ENCODE measurements at places on chromosomes 2 and 18.

DNA sequence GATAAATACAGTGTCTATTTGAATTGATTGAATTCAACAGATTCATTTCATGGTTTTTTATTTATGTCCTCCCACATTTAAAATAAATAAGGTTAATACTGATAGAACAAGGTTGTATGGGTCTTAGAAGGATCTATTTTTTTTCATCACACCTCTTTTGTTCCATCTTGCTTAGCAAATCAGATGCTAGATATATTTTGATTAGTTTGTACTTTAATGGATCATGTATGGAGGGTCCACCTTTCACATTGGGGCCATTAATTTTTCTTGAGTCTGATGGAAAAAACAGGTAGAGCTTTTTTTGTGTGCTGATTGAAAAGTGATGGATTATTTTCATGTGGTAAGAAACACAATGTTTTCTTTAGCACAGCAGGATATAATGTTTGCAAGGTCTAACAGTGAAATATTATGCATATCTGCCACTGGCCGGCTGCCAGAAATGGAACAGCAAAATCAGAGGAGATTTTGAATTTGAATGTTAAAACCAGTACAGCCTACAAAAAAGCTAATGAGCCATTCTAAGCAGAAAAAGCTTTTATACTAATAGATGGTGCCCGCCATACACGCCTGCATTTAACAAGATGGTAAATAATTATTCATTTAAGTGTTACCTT is 188.1 kb upstream of the ETAA1 start:
- DNase-seq, result no peak

- no peak for DNase-seq
These were observed 790.1 kb downstream of the CNTNAP5 start for GRCh38 chr2:124814968-124815745.

DNA sequence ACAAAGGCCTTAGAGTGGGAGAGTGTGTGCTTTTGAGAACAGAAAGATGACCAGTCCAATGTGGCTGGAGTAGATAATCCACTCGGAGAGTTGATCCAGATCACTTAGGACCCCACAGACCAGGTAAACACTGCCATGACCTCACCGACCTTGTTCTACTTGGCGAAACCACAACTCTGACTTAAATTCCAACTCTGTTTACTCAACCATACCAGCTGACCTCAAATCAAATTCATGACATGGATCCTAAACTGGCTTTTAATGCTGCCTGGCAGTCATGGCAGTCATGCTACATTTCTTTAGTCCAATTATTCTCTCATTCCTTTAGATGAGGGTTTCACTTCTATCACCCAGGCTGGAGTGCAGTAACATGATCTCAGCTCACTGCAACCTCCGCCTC is 347.1 kb upstream of the FAM98A start:
- no peak for DNase-seq

GRCh38 chr2:26477911-26478253 is at the start of gene OTOF:
TSS of gene OTOF (minus strand) at chr2:26478124.
- DNase-seq, result no peak

- no peak for DNase-seq
These were observed 146.6 kb upstream of the FANCL start for GRCh38 chr2:58387701-58388100.

GRCh38 chr2:241128266-241128665 is 21.0 kb downstream of the PASK start:
- DNase-seq, result no peak

DNA sequence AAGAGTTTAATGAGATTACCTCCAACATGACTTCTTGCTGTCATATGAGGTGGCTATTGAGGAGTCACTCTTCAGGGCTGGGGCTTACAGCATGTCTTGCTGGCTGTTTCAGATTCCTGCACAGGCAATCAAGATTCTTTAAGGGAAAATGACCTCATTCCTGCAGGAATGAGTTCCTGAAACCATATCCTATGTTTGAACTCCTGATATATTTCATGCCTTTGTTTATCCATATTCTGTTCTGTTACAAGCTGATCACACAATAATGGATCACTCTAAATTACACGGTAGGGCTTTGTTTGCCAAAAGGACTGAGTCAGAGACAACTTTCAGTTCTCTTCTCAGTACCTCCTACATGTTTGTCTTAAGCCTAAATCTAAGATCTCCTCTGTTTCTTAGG is 879.8 kb upstream of the PIK3C3 start:
- DNase-seq, result no peak

DNA sequence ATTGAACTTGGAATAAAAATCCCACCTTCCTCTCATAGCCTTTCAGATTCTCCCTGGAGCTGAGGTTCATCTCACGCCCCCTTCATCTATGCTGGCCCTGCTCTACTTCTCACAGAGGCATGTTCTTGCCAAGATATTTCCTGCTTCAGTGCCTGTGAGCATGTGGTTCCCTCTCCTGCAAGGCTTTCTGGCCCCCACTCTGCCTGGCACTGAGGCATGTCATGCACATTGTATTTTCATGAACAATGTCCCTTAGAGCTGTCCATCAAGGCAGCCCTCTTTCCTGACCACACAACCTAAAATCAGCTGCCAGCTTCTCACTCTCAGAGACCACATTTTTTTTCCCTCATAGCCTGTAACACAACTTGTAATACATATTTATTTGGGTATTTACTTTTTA is 18.0 kb upstream of the HK2 start:
- no peak for DNase-seq

- no peak for DNase-seq
These were observed 122.7 kb downstream of the VAPA start for GRCh38 chr18:10036479-10036878.

DNA sequence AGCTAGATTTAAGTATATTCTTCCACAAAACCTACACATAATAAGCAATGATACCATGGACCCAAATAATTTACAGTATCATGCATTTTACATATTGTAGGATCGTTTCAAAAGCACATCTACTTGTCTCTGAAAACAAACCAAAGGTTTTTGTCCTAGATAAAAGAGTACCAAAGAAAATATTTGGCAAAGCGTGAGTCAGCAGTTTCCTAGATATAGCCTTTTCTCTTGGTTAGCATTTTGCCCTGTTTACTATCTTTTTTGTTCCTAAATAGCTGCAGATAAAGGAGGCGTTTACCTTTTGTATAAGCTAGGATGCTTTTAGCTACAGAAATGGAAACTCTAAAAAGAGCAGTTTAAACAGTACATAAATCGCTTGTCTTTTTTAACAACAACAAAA is 305.8 kb upstream of the GULP1 start:
- no peak for DNase-seq

GRCh38 chr18:8176554-8176953 is 432.7 kb upstream of the RAB12 start:
- no peak for DNase-seq

DNA sequence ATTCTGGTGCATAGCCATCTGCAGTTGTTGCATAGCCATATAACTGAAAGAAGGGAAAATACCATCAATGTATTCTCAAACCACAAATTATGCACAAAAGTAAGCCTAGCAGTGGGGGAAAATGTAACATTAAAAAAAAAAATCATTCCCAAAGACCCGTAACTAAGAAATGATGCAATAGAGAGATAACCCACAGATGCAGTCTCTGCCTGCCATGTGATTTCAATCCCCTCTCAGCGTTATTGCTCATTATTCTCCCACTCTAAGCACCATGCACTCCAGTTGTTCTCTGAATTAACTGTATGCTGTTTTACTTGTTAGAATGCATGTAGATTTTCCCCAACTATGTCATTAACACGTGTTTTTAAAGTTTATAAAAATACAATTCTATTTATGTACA is 14.1 kb downstream of the DSC1 start:
- DNase-seq, result no peak

- DNase-seq, result no peak
These were observed 46.5 kb downstream of the MBP start for GRCh38 chr18:77086034-77086433.

GRCh38 chr2:190357600-190357999 is 14.2 kb downstream of the INPP1 start:
- DNase-seq, result no peak

DNA sequence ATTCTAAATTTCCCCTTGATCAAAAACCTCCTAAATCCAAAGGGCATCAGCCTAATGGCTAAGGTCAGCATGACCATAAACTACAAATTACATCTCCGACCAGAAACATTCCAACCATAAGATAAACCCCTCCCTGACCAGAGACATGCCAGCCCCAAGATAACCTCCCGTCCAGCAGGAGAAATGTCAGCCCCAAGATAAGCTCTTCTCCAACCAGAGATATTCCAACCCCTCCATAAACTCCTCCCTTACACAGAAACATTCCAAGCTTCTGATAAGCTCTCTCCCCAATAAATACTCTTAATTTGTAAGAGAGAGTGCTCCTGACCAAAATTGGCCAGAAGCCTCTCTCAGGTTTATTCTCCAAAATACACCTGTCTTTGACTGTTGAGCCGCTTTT is 274.0 kb downstream of the RNF152 start:
- DNase-seq, result no peak

DNA sequence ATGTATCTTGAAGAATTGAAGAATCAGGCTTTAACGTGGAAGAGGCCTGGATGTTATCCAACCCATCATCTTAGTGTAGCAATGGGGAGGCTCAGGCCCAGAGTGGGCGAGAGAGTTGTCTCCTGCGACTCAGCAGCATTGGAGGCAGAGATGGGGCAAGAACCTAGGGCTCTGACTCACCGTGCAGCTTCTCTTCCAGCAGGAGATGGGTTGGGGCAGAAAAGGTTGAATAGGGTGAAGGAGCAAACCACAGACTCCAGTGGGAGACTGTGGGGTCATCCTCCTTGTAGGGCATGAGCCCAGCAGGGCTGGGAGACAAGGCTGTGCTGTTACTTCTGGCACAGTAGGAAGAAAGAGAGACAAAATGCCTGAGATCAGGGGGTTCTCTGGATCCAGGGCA is 1.4 kb downstream of the IL36RN start:
- DNase-seq, result no peak

DNA sequence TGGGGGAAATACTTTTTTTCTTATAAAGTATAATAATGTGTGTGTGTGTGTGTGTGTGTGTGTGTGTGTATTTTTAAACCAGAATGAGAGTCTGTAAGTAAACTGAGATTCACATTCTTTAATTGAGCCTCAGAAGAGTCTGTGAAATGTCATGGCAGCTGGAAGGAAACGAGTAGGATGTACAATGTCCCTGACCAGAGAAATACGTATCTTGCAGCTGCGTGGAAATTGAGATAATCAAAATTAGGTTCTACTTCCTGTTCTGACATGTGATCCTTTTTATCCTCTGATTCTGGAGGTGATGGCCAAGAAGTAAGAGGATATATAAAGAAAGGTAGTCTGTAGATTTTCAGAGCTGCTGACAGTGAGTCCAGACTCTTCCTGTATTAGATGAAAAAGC is 50.0 kb downstream of the SH3RF3 start:
- no peak for DNase-seq

GRCh38 chr18:7696780-7697179 is 129.7 kb downstream of the PTPRM start:
- DNase-seq, result no peak

DNA sequence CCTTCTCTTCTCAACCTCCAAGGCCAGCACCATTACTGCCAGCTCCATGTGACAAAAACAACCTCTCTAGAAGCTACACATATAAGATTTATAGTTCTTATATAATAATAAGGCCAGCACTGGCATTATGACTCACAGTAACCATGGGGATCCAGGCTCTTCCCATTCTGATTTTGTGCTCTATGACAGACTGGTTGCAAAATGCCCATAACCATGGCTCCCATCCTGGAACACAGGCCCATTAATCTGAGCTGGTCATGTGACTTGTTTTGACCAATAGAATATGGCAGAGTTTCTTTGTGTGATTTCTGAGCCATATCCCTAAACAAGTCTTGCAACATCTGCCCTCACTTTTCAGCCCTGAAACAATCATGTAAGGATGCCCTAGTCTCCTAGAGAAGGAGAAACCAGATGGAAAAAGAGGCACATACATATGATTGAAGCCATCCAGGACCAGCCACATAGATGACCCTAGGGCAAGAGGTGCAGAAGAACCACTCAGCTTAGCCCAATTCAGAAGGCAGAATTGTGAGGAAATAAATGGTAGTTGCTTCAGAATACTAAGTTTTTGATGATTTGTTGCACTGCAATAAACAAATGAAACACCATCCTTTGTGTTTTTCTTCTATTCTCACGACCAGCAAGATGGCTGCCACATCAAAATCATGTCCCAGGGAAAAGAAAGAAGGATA is 173.9 kb downstream of the SUCLG1 start:
- DNase-seq, result no peak

DNA sequence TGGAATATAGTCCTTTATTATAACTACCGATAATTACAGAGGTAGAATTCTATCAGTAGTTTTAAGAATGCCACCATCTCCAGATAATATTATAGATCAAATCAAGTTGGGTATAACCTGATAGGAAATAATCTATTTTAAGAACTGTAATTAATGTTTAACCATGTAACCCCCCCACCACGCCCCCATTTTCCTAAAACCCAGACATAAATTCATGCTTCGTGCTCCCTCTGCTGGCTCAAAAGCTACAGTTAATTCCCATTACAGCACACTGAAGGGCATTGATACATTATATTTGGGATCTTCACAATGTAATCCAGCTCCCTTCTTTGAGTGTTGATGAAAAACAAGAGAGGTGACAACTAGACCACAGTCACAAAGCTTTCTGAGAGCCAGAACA is 228.0 kb upstream of the SMAD7 start:
- DNase-seq, result no peak

- DNase-seq, result no peak
These were observed 358.8 kb downstream of the CMPK2 start for GRCh38 chr2:6506859-6507258.

- no peak for DNase-seq
These were observed 9.9 kb downstream of the ACVR1 start for GRCh38 chr2:157866202-157866601.

GRCh38 chr2:6958616-6959235 is 41.5 kb downstream of the RNF144A start:
- DNase-seq, result no peak

DNA sequence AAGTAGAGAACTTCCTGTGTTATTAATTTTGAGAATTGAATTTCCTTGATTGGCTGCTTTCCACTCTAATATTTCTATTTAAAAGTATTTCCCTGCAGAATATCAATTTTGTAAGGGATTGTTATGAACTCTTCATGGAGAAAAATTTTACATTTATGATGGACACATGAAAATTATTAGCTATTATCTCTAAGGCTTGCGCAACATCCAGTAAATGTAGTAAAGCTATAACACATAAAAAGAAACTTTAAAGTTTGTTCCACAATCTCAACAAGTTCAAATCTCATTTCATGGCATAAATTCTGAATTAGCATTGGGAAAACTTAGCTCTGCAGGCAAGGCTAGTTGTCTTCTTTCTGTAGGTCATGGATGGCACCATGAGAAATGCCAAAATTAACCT is 4.2 kb upstream of the EML4 start:
- no peak for DNase-seq

GRCh38 chr2:8285898-8286297 is 396.0 kb upstream of the ID2 start:
- no peak for DNase-seq
